Umbilical cord (tissue), 2 donors: ENCODE measurements at places on chromosomes 16 and 17. TPM values are rescaled to one million over a fixed set of nuclear protein-coding genes. Genes with fewer than 3 reads are reported as not detected.
A peak's percentile ranks its signal among the peaks of the same experiment; 100 is the strongest.

- DNase-seq = peak; percentile 55
Measured at GRCh38 chr16:4214215-4214621, 27.7 kb downstream of the SRL start.

- no peak for DNase-seq
Measured at GRCh38 chr17:55254375-55254774, 10.4 kb upstream of the HLF start.

GRCh38 chr17:6536053-6536452 is 20.3 kb downstream of the PITPNM3 start:
- no peak for DNase-seq

- no peak for DNase-seq
Measured at GRCh38 chr17:7484919-7485377, 782 bp downstream of the POLR2A start.

DNA sequence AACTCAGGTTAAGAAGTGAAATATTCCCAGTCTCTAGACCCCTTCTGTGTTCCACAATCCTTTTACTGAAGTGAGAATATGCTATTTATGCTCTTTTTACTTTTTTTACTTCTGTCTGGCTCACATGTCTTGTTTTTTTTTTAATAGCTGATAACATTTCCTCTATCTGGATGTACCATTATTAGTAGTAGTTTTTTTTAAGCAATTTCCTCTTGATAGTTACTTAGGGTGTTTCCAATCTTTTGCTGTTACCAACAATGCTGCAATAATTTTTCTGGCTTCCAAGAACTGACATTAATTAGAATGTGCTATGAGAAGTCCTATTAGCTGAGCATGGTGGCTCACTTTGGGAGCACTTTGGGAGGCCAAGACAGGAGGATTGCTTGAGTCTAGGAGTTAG is 32.0 kb downstream of the KSR1 start:
- DNase-seq = no peak

DNA sequence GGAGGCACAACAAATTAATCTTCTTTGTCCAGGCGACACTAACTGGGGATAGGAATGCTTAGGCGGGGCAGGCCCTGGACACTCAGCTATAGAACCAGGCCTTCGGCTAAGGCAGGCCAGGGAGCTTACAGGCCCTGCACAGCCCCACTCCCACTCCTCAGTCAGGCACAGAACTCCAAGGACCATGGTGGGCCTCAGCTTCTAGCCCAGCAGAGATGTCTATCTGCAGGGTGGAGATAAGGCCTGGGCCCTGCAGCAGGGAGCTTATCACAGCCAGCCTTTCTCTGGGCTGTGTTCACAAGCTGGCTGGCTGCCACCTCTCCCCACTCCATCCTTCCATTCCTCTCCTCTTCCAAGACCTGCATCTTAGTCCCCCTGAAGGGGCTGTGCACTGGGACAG is 68.1 kb downstream of the TMEM132E start:
- DNase-seq = peak; percentile 27

GRCh38 chr16:30444231-30445148 is 1.2 kb downstream of the SEPHS2 start:
- DNase-seq = no peak

- DNase-seq = no peak
Measured at GRCh38 chr16:73616166-73616753, 568.3 kb upstream of the ZFHX3 start.

- no peak for DNase-seq
Measured at GRCh38 chr16:67804853-67805542, 1.4 kb downstream of the RANBP10 start.

DNA sequence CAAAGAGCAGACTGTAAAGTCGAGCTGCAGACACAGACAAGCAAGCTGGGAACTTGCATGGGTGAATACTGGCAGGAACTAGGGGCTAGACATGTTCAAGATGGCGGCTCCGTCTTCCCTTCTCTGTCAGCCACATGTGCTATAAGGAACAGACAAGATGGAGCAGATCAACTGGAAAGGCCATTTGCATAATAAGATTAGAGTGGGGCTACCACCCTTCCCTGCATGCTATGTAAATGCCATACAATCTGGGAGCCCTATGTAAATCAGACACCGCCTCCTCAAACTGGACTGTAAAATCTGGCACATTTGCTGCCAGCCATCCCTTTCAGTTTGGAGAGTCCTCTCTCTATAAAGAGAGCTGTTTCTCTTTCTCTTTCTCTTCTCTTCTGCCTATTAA is 640.1 kb upstream of the CDH8 start:
- no peak for DNase-seq

DNA sequence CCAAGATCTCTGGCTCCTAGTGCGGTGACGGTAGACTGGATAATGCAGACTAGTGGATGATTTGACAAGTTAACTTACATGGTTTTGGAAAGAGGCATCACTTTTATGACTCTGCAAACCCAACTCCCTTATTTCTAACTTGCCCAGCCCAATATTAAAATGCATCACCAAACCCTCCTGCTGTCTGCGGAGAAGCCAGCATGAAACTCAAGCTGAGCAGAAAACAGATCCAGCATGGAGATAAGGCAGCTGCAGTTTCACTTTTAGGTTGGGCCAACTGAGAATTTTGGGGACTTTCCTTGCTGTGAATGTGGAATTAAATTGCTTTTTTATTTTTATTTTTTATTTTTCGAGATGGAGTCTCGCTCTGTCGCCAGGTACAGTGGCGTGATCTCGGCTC is 27.8 kb downstream of the CDH1 start:
- no peak for DNase-seq

The EIF3C gene
- 91.2 TPM for total RNA-seq

The CCL1 gene
- total RNA-seq = not detected

The KRTAP1-1 gene
- total RNA-seq = not detected
